ENCODE measurements at places on chromosomes 7 and 10.

- no peak for DNase-seq
Measured at GRCh38 chr10:5582736-5583135, 58.0 kb downstream of the CALML3 start.

DNA sequence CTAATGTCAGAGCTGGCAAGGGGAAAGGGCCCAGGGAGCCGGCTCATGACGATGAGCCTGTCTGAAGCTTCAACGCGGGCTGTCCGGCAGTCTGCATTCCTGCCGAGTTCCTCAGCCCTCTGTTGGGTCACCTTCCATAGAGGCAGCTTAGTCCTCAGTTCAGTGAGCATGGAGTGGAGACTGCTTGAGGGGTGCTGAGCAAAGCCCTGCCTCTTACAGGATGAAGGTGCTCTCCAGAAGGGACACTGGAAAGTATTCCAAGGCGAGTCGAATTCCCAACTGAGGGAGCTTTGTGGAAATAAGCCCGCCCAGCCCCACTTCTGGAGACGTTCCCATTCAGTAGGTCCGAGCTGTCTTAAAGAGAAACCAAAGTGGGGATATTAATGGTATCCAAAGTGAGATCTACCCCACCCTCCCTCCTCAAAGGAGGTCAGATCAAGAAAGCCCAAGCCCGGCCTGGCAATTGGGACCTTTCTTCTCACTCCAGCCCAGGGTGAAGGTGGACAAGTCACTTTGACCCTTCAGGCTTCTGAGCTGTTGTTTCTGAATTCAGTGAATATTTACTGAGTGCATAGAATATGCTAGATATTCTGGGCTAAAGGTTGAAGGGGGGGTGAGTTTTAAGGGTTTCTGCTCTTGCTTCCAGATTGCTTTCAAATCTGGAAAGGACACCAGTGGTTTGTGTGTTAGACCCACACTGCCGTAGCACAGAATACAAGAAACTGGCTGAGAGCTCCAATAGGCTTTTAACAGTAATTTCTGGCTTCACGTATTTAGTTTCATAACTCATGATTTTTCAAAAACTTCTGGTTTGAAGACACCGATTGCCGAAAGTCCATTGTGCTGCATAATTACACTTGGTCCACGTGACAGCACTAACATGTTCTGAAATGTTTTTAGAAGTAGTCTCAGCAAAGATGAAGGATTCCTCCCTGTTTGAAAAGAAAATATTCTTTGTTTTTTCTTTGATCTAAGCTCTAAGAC, 3.5 kb downstream of the EGFR start:
- DNase-seq = no peak

- no peak for DNase-seq
Measured at GRCh38 chr10:111784946-111785465, 398.6 kb downstream of the GPAM start.

GRCh38 chr10:18830277-18830676, 171.0 kb downstream of the ARL5B start:
- DNase-seq = no peak

DNA sequence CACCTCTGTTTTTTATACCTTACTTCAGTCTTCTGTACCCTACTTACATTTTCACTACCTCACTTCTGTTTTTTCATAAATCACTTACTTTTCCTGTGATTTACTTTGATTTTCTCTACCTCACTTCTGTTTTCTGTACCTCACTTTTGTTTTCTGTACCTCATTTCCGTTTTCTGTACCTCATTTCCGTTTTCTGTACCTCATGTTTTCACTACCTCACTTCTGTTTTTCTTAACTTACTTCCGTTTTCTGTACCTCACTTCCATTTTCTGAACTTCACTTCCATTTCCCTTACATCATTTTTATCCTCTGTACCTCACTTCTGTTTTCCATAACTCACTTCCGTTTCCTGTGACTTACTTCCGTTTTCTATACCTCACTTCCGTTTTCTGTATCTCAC, 492.0 kb upstream of the AKR1E2 start:
- no peak for DNase-seq

GRCh38 chr10:131556897-131557495, 245.5 kb upstream of the TCERG1L start:
- no peak for DNase-seq

- no peak for DNase-seq
Measured at GRCh38 chr7:98097042-98097645, 9.5 kb upstream of the LMTK2 start.

DNA sequence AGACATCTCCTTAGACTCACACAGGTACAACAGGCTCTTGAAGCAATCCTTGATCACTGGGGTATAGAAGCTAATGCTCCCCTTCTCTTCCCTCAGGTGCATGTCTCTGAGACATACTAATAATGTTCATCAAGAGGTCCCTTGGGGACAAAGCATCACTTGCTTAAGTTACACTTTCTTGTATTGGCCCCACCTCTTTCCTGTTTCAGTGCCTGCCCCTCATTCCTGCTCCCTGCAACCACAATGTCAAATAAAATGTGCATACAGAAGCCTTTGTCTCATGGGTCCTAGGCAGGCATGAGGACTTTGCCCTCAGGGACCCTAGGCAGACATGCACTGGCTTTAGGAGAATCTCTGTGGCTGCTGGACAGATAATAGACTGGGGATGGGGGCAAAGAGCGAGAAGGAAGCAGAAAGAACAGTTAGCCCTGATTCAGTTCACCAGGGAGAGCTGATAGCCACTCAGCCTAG, 175.0 kb upstream of the NPY start:
- DNase-seq = no peak

DNA sequence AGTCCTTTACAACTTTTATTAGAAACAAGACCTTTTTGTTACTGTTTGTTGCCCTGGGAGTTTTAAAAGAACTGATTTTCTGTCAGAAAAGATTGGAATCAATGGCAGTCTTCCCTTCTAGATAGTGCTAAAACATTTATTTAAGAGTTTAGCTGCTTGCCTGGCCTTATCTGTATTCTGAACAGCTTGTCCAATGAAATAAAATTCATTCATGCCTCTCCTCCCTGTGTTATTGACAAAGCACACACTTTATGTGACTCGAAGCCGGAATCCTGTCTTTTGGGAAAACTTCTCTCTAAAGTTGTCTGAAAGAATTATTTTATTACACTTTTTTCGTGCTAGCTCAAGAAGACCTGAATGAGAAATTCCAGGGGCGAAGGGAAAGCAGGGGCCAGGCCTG, 992.5 kb downstream of the TYW1 start:
- no peak for DNase-seq

GRCh38 chr7:47678641-47679380, 96.9 kb upstream of the TNS3 start:
- no peak for DNase-seq

GRCh38 chr10:110655320-110655719, 11.2 kb downstream of the RBM20 start:
- no peak for DNase-seq

DNA sequence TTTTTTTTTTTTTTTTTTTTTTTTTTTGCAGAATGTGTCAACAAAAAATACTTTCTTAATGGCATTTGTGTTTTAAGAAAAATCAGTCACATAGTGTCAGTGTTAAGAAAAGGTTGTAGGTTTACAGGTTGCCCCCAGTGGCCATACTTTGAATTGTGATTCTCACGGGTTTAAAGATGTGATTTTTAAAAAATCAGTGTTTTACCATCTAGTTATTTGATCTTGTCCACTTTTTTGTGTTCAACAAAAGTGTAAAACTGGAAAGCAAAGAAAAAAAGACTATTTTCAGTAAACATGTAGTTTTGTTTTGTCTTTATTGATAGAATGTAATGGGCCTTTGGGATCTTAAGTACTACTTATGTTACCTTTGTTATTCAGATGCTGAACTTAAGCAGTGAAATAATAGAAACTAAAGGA, 25.7 kb downstream of the SUV39H2 start:
- no peak for DNase-seq

DNA sequence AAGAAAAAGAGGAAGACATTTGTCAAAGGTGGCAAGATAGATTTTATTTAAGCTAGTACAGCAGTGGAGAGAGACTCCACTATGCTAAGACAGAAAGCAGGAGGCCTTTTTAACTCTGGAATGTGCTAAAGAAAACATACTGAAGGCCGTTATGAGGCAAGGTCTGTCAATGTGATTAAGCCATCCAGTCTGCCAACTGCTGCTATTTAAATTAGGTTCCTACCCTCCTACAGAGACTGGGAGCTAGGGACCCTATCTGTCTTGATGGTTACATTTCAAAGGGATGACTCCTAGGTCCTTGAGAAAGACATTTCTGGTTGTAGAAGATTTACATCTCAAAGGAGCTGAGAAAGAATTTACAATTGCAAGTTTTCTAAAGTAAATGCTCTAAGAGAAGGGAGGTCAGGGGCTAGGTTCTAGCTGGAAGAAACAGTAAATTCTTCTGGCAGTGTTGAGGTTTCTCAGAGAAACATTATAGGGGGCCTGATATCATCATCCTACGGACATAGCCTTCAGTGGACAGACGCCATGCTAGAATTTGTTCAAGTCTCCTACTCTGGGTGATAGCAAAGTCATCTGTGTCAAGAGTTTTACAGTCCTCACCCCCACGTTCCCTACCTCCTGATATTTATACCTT, 211.6 kb downstream of the PHF14 start:
- DNase-seq = no peak

- no peak for DNase-seq
Measured at GRCh38 chr7:69476416-69476815, 121.9 kb upstream of the AUTS2 start.

GRCh38 chr7:94274828-94275227, 119.9 kb upstream of the COL1A2 start:
- DNase-seq = no peak

DNA sequence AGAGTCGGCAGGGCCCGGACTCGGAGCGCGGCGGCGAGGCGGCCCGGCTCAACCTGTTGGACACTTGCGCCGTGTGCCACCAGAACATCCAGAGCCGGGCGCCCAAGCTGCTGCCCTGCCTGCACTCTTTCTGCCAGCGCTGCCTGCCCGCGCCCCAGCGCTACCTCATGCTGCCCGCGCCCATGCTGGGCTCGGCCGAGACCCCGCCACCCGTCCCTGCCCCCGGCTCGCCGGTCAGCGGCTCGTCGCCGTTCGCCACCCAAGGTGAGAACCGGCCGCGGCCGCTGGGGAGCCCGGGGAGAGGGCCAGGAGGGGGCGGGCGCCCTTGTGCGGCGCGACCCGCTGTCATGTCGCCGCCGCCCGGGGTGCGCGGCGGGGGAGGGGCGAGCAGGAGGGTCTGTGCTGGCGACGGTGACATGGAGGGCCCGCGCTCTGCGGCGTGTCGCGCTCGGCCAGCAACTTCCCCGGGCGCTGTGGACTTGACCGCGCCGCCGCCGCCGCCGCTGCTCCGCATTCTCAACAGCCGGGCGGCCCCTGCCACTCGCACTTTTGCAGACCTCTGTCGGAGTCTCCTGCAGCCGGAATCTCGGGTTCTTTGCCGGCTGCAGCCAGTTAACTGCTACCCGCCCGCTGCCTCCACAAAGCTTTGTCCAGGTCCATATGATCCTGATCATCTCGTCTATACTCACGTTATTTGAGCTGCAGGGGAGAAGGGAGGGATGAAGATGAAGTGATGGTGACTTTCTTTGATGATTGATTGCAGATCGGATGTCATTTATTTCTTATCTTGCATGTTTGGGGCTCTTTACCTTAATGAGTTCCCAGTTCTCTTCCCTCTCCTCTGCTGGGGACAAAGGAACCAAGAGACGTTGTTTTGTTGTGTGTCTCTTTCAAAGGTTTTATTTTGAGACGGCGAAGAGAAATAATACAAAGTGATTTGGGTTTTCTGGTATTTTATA, 869 bp downstream of the TRIM24 start:
- peak; percentile 58 for DNase-seq

- DNase-seq = no peak
Measured at GRCh38 chr10:6850452-6850851, 270.4 kb upstream of the PRKCQ start.

DNA sequence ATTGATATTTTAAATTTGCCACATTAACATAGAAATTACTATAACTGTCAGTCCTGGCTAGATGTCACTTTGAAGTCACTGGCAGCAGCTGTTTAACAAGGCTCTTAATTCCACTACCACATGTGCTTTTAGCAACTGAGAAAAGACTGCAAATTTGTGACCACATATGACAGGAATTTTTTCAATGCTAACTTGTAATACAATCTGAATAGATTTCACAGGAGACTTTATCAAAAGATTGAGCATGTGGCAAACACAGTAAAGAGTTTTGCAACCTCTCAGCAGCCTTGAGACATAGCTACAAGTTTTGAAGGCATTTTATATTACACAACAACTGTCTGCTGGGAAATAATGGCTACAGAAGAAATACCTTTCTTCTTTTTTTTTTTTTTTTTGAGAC, 73.0 kb downstream of the MICU1 start:
- DNase-seq = no peak

DNA sequence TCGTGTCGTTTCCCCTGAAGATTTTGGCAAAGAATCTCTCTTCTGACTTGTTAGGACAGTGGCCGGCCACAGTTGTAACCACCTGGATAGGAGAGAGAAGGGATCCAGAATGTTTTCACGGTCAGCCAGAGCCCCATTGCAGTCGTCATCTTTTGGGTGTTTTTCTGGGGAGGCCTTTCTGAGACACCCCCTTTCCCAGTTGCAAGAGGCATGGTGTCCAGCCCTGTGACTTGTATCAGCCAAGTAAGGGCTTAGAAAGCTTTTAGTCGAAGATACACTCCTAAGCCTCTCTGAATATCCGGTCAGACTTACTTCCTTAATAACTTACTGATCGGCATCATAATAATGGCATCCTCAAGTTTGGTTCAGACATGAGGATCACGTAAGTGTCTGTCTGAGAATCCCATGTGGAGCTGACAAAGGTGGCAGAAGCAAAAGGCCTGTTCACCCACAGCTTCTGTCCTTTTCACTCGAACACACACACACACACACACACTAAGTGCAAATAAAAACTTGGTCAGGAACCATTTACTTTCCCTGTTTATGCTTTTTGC, 435.7 kb upstream of the GALNT17 start:
- no peak for DNase-seq

DNA sequence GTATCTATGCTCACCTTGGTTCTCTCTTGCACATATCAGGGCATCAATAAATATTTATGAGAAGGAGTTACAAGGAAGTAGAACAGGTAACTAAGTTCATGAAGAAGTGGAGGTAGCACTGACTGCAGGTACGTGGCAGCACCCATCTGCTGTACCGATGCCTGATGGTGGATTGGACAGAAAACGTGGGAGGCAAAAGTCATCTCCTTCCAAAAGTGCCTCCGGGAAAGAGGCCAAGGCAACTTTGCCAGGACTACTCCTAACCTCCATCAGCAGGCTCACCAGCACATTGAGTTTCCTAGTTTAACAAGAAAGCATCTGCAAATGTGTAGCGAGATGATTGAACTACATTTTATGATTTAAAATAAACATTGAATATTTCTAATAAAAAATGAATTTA, 248.8 kb downstream of the ANKRD7 start:
- no peak for DNase-seq

GRCh38 chr10:79430936-79431335, 14.5 kb downstream of the ZCCHC24 start:
- no peak for DNase-seq
